ENCODE measurements at places on chromosomes 7 and 10.

- DNase-seq, result no peak
Measured at GRCh38 chr10:106392778-106393177, 771.7 kb downstream of the SORCS1 start.

- DNase-seq, result no peak
Measured at GRCh38 chr10:110522365-110522988, 24.8 kb downstream of the DUSP5 start.

DNA sequence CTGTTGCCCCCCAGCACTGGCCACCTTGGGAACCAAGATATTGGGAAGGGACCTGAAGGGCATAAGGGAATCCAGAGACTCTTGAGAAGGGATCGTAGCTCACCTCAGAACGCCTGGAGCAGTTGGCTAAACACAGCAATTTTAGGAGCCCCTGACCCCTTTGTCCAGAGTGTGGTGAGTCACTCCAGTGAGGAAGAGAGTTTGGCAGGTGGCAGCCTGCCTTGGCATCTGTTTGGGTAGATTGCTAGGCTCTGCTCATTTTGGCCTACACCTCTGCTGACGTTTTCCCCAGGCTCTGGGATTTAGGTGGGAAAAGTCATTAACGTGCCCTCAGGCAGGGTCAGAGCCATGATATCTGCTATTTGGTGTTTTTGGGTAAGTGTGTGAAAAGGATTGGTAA, 100.6 kb downstream of the GRB10 start:
- no peak for DNase-seq

GRCh38 chr7:134890246-134891240, 95.8 kb upstream of the AGBL3 start:
- DNase-seq, result no peak

GRCh38 chr7:12827920-12828319, 140.5 kb downstream of the ARL4A start:
- no peak for DNase-seq

- no peak for DNase-seq
Measured at GRCh38 chr10:108104551-108105156, 940.1 kb upstream of the SORCS1 start.

GRCh38 chr10:66639371-66639770, 286.5 kb upstream of the LRRTM3 start:
- no peak for DNase-seq

- no peak for DNase-seq
Measured at GRCh38 chr7:32043688-32044087, 26.5 kb downstream of the PDE1C start.

- DNase-seq, result peak; percentile 14
Measured at GRCh38 chr7:32588657-32589056, 93.4 kb downstream of the AVL9 start.

DNA sequence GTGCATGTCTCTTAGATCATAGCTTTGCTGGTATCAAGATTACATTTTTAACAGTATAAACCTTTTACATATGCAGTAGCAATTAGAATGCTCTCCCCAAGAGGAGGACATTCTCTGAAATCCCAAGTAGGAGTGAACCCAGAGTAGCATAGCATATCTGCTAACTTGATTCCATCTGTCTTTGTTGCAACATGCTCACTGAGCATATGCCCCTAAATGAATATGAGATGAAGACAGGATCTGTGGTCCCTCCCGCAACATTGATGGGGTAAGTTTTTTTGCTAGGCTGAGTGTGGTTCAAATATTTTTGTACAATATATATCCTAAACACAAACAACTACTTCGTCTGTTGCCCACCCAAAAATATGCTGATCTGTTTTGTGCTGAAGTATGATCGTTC, 534.2 kb upstream of the C7orf33 start:
- no peak for DNase-seq

DNA sequence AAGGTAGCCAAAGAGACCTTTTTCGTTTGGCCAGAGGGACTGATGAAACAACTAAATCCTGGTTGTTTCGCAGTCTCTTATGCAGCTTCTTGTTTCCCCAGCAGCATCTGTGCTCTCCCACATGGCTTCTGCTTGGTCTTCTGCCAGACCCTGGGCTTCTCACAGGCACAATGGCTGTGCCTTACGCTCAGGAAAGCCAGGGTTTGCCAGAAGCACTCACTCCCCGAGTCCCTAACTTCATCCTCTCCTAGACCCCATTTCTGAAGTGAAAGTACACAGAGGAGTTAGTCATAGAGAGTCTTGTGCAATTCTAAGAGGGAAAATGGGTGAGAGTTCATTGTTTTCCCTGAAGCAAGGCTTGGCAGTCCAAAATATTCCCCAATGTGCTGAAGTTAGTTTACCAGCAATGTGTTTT, 121.7 kb downstream of the EVX1 start:
- DNase-seq, result peak; percentile 67

- DNase-seq, result no peak
Measured at GRCh38 chr10:113347508-113347907, 205.3 kb upstream of the HABP2 start.

GRCh38 chr10:71447676-71448075, 51.0 kb downstream of the CDH23 start:
- DNase-seq, result no peak

DNA sequence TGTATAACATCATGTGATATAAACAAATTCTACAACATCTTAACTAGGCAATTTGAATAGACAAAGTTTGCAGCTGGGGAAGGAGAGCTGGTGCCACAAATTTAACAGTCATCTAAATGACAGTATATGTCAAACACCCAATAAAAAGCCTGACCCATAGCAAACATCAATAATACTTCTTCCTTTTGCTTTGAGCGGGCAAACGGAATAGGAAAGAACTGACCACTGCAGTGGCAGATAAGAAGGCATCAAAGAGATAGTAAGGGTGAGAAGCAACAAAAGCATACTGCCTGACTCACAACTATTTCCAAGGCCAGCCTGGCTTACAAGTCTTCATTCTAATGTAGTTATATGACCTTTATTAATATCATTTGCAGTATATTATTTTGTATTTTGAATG, 99.9 kb downstream of the LRRN3 start:
- no peak for DNase-seq

GRCh38 chr10:11789306-11789705, 33.9 kb upstream of the PROSER2 start:
- no peak for DNase-seq

DNA sequence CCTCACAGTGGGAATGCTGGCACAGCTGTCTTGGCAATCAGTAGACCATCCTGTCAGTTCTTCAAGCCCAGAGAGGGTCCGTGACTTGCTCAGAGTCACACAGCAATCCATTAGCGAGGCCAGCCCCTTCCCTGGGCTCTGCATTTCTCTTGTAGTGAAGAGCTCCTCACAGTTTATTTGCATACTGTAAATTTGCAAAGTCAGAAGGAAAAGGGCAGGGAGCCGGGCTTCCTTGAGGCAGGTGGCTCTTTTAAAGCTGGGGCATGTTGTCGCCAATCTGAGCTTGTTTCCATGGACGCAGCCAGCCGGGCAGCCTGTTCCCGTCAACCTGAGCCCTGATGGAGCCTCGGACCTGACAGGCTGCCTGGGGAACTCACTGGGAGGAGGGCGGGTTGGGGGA, 123.4 kb downstream of the CUX1 start:
- no peak for DNase-seq

DNA sequence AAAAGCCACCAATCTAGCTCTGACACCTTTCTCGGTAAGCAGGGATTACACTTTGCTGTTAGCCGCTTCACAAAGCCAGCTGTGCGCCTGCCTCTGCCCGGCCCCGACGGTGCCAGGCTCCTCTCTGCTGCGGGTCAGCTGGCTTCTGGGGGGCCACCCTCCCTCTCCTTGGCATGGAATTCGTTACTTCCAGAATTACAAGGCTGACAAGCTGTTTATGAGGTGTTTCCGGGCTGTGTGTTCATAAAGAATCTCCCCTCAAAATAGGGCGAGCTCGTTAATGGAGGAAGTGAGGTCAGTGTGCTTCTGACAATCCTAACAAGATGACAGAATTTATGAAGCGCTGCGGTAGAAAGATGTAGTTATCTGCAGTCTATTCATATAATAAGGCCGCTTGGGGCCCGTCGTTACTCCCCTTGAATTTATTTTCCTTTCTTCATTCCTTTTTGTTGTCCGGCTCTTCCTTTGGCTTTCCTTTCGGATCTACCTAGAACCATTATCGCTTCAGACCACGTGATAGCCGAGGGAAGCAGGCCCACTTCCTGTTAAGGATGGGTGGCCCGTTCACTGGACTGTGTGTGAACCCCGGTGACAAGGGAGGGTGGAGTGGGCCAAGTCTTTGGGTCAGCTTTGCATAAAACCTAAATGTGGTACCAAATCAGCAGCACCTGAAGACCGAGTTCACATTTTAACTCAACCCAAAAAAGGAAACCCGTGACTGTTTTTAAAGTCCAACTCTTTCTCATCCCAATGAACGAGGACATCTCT, 273.0 kb upstream of the YAE1 start:
- no peak for DNase-seq

GRCh38 chr7:4742051-4742573, 33.3 kb upstream of the AP5Z1 start:
- no peak for DNase-seq

GRCh38 chr7:34844936-34845665, 187.1 kb downstream of the NPSR1 start:
- DNase-seq, result no peak

- peak; percentile 67 for DNase-seq
Measured at GRCh38 chr7:151699928-151700319, 177.0 kb downstream of the PRKAG2 start.

DNA sequence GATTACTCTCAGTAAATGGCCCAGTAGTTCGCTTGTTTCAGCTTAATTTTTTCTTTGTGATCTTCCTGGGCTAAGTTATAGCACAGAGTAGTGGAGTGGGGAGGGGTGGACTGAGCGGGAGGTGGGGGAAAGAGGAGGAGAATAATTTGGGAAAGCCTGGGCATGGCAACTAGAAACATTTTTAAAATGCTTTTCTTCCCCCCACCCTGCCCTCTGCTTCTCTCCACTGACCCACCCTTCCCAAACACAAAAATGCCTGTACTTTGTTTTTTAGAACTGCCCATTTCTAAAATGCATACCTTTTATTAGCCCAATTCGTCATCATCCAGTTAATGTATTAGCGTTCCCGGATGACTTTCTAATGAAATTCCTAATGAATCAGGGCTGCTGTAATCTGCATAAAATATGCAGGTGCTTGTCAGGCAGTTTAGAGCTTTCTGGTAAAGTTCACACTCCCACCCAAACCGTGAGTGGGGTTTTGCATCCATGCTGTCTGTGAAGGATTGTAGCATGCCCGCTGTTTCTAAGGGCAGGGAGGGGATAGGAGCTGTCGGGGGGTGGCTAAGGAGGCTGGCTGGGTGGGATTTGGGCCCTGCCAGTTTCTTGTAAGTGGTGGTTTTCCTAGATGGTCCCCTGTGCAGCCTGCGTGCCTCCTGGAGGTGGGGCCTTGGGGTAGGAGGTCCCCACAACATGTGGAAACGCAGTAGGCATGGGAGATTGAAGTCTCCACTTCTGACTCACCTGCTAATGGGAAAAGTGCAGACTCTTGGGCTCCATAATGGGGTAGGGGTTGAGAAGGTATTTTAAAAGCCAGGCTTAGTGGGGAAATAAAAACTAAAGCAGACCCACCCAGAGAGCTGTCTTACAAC, 190.3 kb downstream of the TCF7L2 start:
- DNase-seq, result no peak

- DNase-seq, result no peak
Measured at GRCh38 chr7:101426303-101427011, 63.8 kb downstream of the COL26A1 start.

- no peak for DNase-seq
Measured at GRCh38 chr7:37817591-37817960, 30.8 kb upstream of the NME8 start.

GRCh38 chr10:72414642-72415041, 59.9 kb upstream of the DNAJB12 start:
- DNase-seq, result no peak

- peak; percentile 19 for DNase-seq
Measured at GRCh38 chr7:155533120-155533826, 13.1 kb downstream of the CNPY1 start.

DNA sequence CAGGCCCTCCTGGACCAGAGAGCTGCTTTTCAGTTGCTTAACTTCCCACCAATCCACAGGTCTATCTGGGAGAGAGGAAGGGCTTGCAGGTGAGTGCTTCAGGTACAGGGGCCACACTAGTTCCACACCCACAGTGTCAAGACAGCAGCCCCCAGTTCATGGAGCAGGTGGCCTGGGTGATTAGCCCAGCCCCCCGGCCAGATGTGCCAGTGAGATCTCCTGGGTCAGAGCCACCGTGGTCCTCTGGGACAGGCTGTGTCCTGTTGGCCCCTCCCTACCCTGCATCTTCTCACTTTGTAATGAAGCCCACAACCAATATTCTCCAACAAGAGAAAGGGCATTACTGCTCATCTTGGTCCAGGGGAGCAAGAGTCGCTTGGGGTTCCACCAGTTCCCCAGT, 30.6 kb downstream of the DRGX start:
- no peak for DNase-seq

DNA sequence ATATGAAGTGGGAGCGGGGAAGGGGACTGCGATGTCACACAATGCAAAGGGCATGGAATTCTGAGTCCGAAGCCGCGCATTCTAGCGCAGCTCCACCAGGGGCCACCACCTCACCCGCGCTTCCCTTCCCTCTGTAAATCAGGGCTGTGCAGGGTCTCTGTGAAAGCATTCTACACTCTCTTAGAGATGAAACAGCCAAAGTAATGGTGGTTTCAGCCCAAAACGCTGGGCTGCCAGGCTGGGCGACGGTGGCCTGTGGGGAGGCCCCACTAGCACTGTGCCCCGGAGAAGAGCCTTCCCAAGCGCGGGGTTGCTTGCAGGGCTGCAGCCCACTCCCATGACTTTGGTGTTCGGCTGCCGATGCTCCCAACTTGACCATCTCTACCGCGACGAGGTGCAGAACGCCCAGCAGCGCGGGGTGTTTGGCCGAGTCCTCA, 11.4 kb downstream of the ATG9B start:
- DNase-seq, result no peak

GRCh38 chr7:45876519-45876918, 3.6 kb upstream of the CCDC201 start:
- DNase-seq, result no peak

DNA sequence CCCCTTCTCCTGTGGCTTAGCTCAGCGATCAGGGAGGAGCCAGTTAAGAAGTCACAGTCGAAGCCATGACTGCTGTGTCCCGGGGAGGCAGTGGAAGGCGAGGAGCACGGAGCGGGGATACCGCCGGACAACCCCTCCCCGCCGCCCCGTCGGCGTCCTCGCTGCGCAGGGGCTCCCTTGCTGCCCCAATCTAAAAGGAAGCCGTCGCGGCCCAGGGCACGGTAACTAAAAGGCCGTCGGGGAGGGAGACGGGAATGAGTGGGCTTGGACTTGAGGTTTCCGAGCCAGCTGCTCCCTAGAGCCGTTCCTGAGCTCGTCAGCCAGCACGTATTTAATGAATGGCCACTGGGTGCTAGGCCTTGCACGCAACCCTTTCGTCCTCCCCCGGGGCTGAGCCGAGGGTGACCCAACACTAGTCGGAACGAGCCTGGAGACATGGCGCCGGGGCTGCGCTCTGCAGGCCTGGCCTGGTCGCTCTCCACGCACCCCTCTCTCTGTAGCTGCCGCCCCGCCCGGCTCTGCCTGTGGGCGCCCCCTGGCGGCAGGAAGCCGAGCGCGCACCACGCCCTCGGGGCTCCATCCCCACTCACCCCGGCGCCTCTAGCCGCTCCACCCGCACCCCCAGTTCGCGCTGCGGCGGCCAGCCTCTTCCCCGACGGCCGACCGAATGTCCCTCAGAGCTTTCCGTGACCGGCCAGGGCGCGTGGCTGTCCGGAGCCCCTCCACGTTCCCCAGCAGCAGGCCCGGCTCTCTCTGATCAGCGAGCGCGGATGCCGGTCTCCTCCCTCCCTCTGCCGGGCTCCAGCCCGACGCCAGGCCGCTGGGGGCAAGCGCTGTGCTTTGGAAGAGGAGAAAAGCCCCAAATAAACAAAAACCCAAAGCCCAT, 29.3 kb upstream of the KCNK18 start:
- peak; percentile 91 for DNase-seq

- no peak for DNase-seq
Measured at GRCh38 chr10:34454590-34455261, 360.4 kb downstream of the PARD3 start.
